G401 (cell line): ENCODE measurements at places on chromosomes 11 and 22. TPM values are rescaled to one million over a fixed set of nuclear protein-coding genes. Genes with fewer than 3 reads are reported as not detected.

DNA sequence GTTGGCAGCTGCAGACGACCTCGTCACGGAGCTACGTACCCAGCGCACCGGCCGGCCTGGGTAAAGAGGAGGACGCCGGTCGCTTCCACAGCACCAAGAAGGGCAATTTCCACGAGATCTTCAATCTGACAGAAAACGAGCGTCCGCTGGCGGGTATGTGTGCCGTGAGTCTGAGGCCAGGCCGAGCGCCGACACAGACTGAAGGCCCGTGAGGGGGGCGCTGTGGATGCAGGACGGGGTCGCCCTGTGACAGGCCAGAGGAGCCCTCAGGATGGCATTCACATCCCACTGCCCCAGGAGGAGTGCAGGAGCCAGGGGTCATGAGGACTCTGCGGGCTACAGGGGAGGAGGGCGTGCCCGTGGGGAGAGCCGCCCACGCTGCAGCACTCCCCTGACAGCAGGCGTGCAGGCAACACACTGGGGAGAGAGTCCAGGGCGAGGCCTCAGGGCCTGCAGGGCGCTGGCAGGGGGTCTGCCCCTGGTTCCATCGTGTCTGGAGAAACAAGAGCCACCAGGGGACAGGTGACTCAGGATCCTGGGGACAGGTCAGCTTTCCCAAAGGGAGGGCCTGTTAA is 53.6 kb downstream of the GRAMD4 start:
- DNase-seq: no peak

DNA sequence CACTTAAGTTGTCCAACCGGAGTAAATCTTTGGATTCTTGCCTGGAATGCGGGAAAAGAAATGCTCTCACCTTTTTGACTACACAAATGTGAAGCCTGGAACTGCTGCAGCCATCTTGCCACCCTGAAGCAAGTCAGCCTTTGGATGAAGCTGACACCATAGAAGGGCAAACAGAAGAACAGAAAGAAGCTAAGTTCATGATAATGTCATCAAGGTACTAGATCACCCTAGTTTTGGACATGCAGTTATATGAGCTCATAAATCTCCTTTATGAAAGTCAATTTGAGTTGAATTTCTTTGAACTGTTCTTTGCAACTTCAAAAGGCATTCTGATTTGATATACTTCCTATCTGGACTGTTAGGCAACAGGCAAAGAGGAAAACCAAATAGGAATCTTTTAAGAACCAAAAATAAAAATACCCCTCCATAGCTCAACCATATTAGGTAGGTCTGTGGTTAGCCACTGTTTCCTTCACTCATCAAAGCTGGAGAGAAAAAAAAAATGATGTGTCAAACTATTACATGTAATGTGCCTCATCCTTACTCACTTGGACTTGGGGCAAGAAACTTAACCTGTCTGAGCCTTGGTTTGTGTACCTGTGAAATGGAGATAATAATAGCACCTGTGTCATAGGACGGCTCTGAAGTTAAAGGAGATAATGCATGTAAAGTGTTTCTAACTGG is 91.9 kb downstream of the WT1 start:
- no peak for DNase-seq

DNA sequence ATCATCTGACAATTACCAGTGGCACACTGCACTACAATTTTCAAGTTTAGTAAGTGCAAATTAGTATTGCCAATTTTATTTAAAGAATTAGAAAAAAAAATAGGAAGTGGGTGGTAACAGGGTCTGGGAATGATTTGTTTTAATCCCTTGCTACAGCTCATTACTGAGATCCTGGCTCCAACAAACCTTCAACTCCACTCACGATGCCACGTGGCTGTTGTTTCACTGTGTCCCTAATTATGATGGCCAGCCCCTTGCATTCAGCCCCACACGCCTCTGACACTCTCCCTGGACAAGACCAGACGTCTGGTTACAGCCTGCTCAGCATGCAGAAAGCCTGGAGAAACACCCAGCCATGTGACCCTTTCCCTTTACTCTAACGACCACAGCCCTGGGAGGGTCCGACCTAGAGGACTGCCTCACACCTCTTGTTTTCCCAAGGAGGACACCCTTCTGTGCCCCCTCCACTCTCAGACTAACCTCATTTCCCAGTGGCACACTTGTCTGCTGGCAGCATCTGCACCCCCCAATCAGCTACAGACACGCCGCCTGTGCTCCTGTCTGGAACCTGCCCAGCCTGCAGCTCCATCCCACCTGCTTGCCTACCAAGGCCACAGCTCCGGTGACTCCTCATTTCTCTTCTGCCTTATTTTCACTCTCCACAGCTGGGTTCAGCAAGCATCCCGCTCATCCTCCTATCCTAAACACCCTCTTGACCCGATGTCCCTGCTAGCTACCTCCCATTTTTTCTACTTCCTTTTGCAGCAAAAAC is 18.5 kb upstream of the SLC25A1 start:
- DNase-seq: no peak

GRCh38 chr11:122664188-122664587 is 8.7 kb downstream of the UBASH3B start:
- peak; percentile 57 for DNase-seq

Gene KRTAP5-7
- total RNA-seq: not detected in 2 replicates

GRCh38 chr11:133552938-133553337 is 20.6 kb upstream of the OPCML start:
- no peak for DNase-seq

Gene SCGB1C1
- not detected in 2 replicates for total RNA-seq

- DNase-seq: no peak
Observed at GRCh38 chr11:26321516-26321915, 10.4 kb upstream of the ANO3 start.

Gene ADAMTS15
- not detected in 2 replicates for total RNA-seq

- DNase-seq: no peak
Observed at GRCh38 chr11:5042091-5042490, 4.2 kb upstream of the OR52J3 start.

DNA sequence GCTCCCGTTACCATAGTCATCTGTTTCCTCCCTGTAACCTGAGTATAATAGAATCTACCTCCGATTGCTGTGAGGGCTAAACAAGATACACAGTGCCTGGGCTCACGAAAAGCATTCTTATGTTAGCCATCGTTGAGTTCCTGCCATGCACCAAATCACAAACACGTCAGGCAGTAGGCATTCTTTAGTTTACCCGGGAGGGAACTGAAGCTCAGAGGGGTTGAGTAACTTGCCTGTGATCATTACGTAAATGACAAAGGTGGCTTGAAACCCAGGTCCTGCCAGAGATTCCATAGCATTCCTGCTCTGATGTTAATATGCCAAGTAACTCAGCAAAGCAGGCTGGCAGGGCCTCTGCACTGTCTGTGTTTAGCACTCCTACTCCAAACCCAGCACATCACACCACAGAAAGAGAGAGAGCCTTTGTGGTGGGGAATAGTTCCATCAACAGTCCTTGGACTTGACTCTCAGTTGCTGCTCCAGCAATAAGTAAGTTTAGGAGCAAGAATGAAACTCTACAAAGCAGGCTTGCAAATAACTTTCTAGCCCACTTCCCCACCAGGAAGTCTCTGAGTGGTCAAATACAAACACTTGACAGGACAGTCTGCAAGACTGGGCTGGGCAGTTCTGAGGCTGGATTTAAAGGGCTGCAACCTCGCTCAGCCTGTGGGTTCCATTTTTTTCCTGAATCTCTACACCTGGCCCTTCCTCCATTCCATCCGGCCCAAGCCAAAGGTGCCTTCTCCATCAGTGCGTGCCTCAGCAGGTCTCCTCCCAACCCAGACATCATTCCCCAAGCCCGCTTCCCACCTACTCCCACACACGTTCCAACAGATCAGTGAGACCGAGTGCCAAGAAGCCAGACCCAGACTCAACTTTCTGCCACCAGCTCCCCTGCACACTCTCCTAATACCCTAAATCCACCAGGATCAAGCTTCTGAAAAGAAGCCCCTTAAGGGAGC is 1.1 kb downstream of the SCN2B start:
- peak; percentile 64 for DNase-seq

GRCh38 chr11:63745304-63746170 is 23.0 kb downstream of the ZFTA start:
- peak; percentile 54 for DNase-seq

Gene GUCY1A2
- 7.6 and 13.8 TPM in 2 replicates for total RNA-seq

DNA sequence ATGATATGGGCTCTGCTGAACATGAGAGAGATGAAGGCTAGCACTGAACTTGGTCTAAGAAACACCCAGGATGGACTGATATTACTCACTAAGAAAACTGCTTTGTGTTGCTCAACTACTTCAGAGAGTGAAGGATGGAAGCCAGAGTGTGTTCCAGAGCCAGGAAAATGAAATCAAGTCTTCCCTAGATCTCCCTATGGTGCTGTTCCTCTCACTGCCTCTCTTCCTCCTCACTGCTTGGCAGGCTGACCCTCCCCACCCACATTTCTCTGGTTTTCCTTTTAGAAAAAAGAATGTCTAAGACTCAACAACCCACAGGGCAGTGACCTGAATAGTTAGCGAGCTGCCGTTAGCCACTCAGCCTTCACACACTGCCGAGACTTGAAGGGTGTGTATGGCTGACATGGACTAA is 65.6 kb downstream of the CCDC81 start:
- DNase-seq: no peak

DNA sequence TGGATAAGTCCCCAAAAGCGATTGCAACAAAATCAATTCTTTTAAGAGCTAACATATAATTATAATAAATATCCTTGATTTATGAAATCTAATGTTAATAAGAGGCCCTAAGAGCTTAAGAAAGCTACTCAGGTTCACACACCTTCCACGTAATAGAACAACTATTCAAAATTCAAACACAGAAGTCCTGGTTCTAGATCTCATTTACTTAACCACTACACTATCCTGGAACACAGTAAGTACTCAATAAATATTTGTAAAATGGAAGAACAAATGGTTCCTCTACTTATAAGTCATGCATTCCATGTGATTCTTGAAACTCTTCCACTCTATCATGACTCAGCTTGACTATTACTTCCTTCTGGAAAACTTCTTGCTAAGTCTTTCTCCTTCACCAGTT is 268.2 kb downstream of the FAM181B start:
- DNase-seq: no peak

Gene ZP1
- not detected in 2 replicates for total RNA-seq

Gene TOLLIP
- 30.0 and 36.4 TPM in 2 replicates for total RNA-seq

Gene GP1BB
- total RNA-seq: 3.2 and 4.7 TPM in 2 replicates

Gene OR4A16
- not detected in 2 replicates for total RNA-seq

Gene SAA1
- 3.3 and 4.6 TPM in 2 replicates for total RNA-seq

DNA sequence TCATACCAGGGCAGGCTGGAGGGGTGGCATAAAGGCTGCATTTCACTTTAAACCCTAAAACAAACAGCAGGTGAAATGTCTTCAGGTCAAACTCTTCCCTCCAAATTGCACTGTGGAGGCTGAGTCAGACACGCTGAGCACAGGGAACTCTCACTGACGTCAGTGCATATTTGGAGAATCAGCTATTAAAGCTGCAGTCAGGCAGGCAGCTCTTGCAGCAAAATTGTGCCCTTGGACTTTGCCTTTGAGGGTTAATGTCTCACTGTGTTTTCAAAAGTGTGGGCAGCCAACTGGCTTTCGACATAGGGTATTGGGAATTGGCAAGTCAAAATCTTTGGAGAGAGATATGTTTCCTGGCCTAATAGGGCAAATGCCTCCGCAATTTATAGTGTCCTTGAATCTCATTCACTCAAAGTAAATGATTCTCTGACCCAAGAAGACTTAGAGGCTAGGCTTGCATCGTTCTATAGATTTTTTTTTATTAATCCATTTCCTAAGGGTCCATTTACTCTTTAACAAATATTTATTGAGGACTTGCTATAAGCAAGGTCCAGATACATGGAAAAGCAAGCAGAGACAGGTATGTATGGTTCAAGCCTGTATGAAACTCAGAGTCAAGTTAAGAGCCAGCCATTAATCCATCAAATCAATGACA is 27.7 kb upstream of the SMCO4 start:
- DNase-seq: no peak

GRCh38 chr11:118881228-118881627 is 2.5 kb upstream of the CXCR5 start:
- no peak for DNase-seq

GRCh38 chr22:43722444-43722843 is 89.7 kb downstream of the EFCAB6 start:
- DNase-seq: no peak

Gene ST14
- not detected in 2 replicates for total RNA-seq

DNA sequence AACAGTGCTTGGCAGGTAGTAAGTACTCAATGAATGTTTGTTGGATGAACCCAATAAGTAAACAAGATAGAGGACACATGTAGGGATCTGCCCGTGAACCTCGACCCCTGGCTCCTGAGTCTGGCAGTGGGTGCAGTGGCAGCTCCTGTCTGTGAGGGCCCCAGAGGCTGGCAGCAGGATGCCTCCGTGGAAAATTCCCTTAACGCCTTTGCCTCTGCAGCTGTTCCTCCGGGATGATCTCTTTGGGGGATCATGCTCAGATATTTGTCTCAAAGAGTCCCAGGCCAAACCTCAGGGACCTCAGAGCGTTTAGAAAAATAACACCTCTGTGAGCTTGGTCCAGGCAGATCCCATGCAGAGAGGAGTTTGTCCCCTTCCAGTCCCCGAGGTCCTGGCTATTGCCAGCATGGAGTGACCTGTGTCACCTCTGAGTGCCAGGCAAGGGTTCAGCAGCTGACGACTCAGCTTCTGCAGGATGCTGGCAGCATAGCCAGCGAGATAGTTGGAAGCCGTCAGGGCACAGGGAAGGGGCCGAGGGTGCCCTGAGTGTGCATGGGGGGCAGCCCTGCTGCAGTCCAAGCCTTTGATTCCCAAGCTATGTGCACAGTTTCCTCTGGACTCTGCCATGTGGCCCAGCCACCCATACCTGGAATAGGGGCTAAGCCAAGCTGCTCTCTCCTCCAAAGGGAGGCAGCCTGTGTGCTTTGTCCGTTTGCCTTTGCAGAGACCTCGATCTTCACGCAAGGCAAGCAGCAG is 613 bp upstream of the MCHR1 start:
- no peak for DNase-seq

DNA sequence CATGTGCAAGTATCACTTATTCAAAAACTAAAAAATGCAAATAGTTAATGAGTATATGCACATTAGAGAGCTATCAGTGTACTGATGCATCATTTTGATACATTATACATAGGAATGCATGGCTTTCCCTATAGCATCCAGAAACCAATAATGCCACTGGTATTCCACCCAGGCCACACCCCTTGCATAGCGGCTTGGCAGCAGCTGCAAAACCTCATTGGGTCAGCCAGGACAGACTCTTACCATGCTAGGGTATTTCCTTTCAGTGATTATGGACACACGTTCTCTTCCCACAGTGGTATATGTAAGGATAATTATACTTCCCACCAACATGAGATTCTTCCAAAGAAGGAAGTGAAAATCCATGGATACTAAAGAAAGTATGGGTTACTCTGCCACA is 145.9 kb upstream of the PITPNB start:
- DNase-seq: no peak

Gene MS4A5
- total RNA-seq: not detected in 2 replicates

- no peak for DNase-seq
Observed at GRCh38 chr11:83006877-83007330, 64.8 kb downstream of the RAB30 start.

Gene CCDC81
- total RNA-seq: 49.2 and 50.8 TPM in 2 replicates

DNA sequence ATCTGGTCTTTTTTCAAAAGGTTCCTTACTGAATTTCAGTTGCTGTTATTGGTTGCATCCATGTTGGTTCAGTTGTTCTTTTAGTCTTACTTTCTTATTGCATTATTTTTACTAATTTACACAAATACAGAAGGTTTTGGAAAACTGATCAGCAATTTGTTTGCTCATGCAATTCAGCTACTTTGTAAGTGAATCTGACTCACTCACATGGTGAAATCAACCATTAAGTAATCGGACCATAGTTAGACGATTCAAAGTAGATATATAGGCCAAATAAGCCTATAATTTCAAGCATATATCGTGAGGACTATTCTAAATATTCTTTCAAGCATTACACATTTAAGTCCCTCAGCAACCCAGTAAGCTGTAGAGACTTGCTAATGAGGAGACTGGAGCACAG is 41.7 kb downstream of the CCDC83 start:
- no peak for DNase-seq
